ENCODE measurements at places on chromosomes 5 and 9.

GRCh38 chr5:128353441-128354107, 184.5 kb downstream of the FBN2 start:
- no peak for DNase-seq

GRCh38 chr5:80554646-80555045, 15.4 kb downstream of the ANKRD34B start:
- no peak for DNase-seq

DNA sequence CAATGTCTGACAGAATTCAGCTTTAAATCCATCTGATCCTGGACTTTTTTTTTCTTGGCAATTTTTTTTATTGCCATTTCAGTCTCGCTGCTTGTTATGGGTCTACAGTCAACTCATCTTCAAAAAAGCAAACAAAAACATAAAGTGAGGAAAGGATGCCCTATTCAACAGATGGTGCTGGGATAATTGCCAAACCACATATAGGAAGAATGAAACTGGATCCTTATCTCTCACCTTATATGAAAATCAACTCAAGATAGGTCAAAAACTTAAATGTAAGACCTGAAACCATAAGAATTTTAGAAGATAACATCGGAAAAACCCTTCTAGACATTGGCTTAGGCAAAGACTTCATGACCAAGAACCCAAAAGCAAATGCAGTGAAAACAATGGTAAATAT, 389.1 kb upstream of the ST8SIA4 start:
- DNase-seq = no peak

DNA sequence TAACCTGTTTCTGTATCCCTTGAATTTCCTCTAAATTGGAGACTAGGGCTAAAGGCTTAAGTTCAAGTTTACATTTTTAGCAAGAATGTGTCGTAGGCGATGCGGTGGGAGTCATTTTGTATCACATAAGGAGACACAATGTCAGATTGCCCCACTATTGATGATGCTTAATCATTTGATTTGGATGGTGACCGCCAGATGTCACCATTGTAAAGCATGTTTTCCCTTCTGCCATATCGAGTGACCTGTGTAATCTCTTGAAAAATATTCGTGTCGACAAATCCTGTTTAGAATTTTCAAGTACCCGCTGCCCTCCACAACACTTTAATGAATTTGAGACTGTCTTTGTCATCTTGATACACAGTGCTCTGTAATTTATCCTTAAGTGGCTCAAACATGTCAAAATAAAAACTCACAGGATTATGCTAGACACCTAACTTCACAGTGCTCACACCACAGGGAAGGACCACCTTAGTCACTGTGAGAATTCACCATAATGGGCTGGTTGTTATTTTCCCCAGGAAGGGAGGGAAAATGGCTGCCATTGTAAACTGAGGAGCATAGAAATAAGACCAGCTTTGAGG, 34.5 kb upstream of the SLC46A2 start:
- peak; percentile 11 for DNase-seq

DNA sequence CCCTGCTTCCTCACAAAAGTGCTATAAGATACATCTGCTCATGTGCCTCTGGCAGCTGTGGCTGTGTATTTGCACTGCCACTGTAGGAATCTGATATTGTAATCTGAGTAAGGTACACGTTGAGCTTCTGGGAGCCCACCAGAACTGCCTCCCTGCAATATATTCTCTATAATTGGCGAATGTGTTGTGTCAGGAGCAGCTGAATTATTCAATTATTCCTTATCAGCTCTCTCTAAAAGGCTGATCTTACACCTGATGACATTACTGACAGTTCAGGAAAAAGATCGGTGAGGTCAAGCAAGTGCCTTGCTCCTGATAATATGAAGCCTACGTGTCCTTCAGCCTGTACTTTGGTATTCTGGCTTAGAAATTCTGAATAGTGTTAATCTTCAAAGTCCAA, 1015.0 kb downstream of the CDH9 start:
- DNase-seq = no peak

DNA sequence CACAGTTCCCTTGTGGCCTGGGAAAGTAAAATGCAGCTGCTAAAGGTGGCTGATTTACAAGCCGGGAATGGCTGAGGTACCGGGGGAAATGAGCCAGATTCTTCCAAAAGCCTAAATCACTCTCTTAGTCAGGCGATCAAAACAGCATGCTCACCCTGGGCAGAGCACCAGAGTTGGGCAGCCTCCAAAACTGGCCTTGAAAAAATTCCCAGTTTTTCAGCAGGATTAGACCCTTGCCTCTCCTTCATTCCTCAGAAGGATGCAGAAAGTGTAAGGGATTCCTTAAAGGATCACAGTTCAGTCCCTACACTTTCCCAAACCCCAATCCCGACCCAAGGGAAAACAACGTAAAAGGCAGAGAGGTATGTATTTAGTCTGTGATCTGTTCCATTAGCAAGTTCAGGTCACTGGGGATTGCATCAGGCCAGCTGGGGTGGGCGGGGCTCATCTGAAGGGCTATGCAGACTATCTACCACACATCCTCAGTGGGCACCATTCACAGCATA, 16.9 kb downstream of the TMEM174 start:
- no peak for DNase-seq

GRCh38 chr9:21788752-21789151, 13.7 kb upstream of the MTAP start:
- no peak for DNase-seq

GRCh38 chr5:111968459-111968858, 211.5 kb upstream of the NREP start:
- no peak for DNase-seq

DNA sequence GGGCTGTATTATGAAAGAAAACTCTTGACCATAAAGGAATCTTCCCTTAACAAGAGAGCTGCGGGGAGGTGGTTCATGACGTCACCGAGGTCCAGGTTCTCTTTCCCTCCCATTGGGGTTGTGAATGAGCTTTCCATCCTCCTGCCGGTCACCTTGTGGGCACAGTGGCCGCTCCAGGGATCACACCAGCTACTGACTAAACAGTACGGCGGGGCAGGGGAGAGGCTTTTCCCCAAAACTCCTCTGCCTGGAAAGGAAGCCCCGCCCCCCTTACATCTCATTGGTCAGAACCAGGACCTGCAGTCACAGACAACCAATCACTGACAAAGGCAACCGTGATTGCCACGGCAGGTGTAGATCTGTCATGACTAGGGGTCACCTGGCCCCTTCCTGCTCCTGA, 35.6 kb downstream of the ROR2 start:
- DNase-seq = no peak

Measured in dorsolateral prefrontal cortex (tissue), 122 donors.